ENCODE measurements at places on chromosomes 7 and 10.

GRCh38 chr10:117635826-117636225, 93.3 kb downstream of the EMX2 start:
- DNase-seq: no peak

DNA sequence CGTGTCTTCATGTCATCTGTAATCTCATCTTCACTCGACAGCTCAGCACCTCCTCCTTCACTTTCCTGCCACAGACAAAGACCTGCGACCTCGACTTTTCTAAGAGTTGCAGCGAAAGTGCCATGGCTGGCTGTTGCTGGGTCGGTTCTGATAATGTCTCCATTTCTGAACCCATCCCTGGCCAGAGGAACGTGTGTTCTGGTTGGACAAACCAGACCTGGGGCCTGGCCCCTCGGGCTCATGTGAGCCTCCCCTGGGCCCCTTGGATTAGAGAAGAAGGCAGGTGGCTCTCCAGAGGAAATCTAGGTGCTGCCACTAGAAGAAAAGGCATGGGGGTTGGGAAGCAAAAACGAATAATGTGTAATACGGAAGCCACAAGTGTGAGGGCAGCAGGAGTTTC, 273.7 kb downstream of the GLRX3 start:
- no peak for DNase-seq

DNA sequence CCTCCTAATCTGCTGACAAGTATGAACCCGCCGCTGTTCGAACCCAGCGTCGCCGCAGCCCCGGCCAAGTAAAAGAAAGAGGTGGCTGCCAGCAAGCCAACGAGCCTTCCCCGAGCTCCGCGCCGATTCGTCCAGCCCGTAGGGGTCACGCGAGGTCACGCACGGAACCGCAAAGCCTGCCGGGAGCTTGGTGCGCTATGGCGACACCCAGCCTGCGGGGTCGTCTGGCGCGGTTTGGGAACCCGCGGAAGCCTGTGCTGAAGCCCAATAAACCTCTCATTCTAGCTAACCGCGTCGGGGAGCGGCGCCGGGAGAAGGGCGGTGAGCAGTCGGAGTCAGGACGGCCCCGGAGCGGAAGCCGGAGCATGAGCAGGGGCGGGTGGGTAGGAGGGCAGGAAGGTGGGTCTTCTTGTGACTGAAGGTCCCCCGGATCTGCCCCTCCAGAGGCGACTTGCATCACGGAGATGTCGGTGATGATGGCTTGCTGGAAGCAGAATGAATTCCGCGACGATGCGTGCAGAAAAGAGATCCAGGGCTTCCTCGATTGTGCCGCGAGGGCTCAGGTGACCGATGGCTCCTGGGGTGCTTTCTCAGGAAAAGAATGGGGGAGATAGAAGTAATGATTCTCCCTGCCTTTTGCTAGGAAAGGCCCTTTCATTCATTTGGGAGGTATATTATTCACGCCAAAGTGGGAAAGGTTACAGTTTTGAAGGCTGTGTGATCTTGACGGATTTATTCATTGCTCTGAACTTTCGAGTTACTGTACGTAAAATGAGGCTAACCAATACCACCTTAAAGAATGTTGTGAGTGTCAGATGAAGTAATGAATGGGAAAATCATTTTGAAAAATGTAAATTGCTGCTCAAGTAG, at the start of gene CHCHD1:
CHCHD1 (plus strand) TSS at position 170 of the 870 bp plus-strand sequence; CDS start at position 198, 28 bp downstream.
- peak; percentile 89 for DNase-seq

DNA sequence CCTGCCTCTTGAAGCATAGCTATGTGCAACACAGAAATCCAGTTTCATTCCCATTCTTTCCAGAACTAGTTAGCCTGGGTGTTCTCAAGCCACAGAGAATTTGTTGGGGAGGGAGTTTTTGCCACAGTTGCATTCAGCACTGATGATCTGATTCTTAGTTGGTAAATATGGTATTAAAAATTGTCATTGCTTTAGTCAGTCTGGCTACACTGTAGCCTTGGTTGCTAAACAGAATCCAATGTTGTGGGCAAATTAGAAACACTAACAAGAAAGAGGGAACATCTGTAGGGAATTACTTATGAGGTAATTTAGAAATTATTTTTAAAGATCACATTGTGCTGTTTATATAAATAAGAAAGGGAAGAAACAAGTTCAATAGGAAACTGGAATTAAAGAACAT, 57.0 kb upstream of the CC2D2B start:
- DNase-seq: no peak

GRCh38 chr7:155845226-155845625, 33.0 kb upstream of the SHH start:
- no peak for DNase-seq

GRCh38 chr7:50690541-50691011, 92.1 kb downstream of the GRB10 start:
- DNase-seq: no peak

- DNase-seq: no peak
Observed at GRCh38 chr10:22626784-22627183, 87.6 kb downstream of the PIP4K2A start.

GRCh38 chr10:28548781-28549498, 16.0 kb downstream of the WAC start:
- no peak for DNase-seq

GRCh38 chr7:156612930-156613329, 27.6 kb upstream of the RNF32 start:
- peak; percentile 46 for DNase-seq

- DNase-seq: no peak
Observed at GRCh38 chr10:48496831-48497779, 107.8 kb downstream of the ARHGAP22 start.

GRCh38 chr10:69464401-69464800, 13.1 kb downstream of the TSPAN15 start:
- no peak for DNase-seq

DNA sequence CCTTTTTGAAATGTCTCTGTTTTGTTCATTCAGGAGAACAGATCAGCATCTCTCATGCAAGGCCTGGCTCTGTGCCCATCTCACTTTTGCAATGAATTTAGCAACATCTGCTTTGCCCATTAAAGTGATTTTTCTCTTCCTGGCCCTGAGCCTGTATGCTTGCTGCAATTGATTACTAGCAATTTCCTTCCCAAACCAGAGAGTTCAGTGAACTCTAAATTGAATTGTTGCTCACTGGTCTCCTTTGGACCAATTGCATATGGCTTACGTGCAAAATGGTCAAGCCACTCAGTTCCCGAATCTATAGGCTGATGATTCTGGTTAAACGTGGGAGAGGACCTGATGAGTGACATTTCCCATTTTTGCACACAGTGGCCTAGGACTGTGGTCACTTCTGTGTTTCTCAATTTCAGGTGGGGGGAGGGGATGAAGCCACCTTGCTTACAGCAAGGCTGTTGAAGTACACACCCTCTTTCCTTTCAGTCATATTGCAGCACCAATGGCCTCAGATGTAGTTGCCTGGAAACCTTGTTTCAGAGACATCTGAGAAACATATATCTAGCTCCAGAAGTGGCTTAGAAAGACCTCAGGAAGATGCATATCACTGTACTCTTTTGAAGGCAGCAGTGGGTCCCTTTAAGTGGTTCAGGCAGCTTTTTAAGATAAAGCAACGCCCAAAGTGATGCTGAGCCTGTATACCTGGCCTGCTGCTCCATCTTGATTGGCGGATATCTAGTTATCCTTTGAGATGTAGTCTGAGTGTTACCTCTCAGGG, 201.4 kb downstream of the PTEN start:
- peak; percentile 24 for DNase-seq

GRCh38 chr10:117342641-117343040, 32.6 kb downstream of the PDZD8 start:
- no peak for DNase-seq

GRCh38 chr7:63039882-63040281, 958.8 kb upstream of the ZNF722 start:
- no peak for DNase-seq

DNA sequence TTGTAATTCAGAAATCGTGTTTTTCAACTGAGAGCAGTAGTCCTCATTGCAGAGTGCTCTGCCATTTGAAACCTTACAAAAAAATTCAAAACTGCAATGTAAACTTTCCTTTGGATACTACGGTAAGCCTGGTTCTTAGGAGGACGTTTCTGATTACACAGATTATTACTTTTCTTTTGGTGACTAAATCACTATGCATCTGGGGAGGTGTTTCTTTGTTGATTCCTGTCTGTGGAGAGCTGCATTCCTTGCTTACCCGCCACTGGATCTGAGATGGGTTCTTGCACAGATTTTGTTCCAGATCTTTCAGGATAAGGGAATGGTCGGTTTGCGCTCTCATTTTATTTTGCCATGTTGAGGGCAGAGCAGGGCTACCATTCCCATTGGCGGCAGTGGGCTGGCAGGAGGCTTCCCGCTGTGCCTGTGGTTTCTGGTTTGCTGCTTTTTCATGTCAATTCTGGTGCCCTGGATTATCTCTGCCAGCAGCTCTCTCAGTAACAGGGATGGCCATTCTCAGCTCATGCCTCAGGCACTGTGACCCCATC, 485.1 kb downstream of the GLRX3 start:
- no peak for DNase-seq

- DNase-seq: no peak
Observed at GRCh38 chr7:138542183-138542582, 82.1 kb downstream of the TRIM24 start.

All from T follicular helper cell (primary cell).